Right renal cortex interstitium (tissue), 3 donors: ENCODE measurements at places on chromosomes 12 and 14.

GRCh38 chr12:113246478-113247122, 25.3 kb downstream of the TPCN1 start:
- DNase-seq = no peak

GRCh38 chr14:34297786-34298520, 164.1 kb downstream of the SPTSSA start:
- DNase-seq = no peak

GRCh38 chr14:85002846-85003245, 527.1 kb upstream of the FLRT2 start:
- DNase-seq = no peak

GRCh38 chr12:31510034-31510433, 80.9 kb downstream of the DENND5B start:
- DNase-seq = no peak

DNA sequence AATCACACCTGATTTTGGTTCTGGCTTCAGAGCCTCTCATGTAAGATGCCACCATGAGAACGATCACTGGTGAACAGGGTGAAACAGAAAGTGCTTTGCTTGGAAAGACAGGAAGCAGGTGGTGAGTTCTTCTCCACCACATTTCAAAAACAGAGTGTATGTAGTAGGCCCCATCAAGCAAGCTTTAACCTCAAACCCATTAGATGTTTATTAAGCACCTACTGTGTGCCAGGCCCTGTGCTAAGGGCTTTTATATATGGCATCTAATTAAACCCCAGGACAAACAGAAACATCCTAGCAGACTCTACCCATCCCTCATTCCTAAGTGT, 47.8 kb upstream of the MED13L start:
- DNase-seq = no peak

- no peak for DNase-seq
Measured at GRCh38 chr14:105430565-105430964, 10.9 kb downstream of the MTA1 start.

- no peak for DNase-seq
Measured at GRCh38 chr14:20988717-20989470, 886 bp upstream of the METTL17 start.

GRCh38 chr12:50677858-50678257, 86.0 kb upstream of the ATF1 start:
- DNase-seq = no peak

- no peak for DNase-seq
Measured at GRCh38 chr14:100609331-100609870, 22.2 kb upstream of the BEGAIN start.

- no peak for DNase-seq
Measured at GRCh38 chr14:23379366-23380196, 2.7 kb downstream of the CMTM5 start.

DNA sequence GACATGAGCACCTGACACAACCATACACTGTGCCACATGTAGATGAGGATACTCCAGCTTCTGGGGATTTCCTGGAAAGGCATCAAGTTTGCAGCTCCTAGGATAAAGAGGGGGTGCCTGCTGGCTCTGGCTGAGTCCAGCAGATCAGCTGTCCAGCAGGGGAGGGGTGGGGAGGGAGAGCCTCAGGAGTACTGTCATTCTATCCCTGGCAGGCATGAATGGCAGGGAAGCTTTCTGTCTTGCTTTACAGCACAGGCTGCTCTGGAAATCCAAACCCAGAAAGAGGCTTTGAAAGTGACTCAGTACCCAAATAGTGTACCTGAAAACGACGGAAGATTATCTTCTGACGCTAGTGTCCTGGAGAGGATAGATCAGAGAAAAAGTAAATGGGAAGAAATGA, 32.2 kb downstream of the SLC8A3 start:
- DNase-seq = peak; percentile 1

DNA sequence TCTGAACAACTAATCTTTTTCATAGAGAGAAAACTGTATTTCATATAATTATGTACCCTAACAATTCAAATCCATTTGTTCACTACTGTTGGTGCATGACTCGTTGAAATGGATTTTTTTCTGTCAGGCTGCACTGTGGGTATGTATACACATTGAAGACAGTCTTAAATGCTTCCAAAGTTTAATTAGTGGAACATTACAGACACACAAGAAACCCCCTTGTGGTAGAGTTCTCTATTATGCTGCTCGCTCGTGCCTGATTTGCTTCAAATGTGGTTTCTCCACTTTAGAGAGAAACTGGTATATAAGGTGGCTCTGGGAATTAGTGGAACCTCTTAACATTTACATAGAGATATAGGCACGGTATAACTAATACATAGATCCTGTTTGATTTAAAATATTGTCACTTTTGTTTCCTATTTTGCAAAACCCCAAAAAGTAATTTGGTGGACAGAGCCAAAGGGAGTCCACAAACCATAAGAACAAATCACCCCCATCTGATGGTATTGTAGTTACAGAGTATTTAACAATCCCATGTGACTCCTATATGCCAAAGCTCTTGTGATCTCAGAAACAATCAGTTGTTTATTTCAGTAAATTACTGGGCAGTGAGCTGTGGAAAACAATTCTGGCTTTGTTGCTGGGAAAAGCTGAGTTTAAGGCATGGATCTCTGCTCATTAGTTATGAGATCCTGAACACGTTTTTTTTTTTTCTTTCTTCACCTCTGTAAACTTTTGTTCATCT, 159.5 kb downstream of the BRMS1L start:
- no peak for DNase-seq

DNA sequence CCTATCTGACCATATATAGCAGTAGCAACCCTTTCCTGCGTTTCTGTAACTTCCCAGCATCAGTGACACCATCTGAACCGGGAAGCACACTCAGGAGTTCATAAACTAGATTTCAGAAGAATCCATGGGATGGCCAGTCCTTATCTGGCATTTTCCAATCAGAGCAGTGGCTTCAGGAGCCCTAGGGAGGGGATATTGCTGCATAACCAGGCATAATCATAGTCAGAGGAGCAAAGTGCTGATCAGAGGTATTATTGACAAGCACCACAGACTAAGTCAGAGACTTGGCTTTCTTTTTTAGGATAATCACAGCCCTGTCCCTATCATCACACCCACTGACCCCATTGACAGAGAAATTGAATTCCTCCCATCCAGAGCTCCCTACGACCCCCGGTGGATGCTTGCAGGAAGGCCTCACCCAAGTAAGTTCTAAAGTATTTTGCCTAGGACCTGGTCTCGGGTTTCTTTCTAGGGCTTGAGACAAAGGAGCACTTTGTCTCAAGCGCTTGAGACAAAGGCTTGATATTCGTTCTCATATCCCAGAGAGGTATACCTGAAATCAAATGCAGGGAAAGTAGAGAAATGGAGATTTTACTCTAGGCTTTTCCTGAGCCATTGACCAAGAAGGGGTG, 55.1 kb downstream of the FOXN4 start:
- DNase-seq = no peak

GRCh38 chr12:24705741-24706358, 243.1 kb downstream of the BCAT1 start:
- no peak for DNase-seq

DNA sequence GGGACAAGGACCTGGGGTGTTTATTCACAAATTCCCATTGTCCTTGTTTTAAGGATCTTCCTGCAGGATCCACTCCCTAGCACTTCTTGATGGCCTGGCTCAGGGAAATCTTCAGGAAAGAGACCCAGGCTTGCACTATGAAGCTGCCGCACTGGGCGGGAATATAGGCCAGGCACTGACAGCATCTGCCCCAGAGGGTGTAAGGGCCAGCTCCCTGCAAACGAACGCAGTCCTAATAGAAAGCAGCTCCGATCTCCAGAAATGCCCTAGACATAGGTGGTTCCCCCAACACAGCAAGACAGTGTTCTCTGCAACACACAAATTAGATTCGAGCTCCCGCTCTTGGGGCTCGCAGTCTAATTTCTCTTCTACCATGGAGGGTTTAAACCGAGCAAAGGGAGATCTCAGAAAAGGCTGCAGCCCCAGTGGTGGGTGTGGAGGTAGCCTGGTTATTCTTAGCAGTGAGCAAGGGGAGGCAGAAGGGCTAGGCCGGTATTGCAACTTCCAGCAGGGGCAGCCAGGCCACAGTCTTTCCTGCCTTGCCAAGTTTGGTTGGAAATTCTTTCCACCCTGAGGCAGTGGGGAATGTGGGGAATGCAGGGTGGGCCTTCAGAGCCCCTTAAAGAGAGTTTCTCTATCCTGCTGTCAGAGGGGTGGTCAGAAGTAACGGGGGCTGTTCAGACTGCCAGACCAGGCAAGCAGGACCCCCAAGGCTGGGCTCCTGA, 16.1 kb upstream of the WSCD2 start:
- no peak for DNase-seq

DNA sequence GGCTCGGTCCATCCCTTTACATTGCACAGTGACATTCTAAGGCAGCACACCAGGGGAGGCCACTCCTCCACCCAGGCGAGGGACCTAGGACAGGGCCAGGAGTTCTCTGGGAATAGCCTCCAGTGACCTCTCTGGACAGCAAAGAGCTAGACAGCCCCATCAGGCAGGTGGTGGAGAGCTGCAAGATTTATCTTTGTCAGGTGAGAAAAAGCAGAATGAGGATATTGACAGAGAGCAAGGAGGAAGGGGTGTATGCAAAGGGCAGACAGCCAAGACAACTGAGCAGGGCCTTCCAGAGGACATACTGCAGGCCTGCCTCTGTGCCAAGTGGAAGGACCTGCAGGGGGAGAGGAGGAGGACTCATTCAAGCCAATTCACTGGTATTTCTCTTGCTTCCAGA, 112.4 kb upstream of the MAX start:
- no peak for DNase-seq

- DNase-seq = no peak
Measured at GRCh38 chr12:56676851-56677580, 11.1 kb downstream of the PTGES3 start.

GRCh38 chr12:130916241-130916911, 37.3 kb upstream of the ADGRD1 start:
- peak; percentile 72 for DNase-seq

DNA sequence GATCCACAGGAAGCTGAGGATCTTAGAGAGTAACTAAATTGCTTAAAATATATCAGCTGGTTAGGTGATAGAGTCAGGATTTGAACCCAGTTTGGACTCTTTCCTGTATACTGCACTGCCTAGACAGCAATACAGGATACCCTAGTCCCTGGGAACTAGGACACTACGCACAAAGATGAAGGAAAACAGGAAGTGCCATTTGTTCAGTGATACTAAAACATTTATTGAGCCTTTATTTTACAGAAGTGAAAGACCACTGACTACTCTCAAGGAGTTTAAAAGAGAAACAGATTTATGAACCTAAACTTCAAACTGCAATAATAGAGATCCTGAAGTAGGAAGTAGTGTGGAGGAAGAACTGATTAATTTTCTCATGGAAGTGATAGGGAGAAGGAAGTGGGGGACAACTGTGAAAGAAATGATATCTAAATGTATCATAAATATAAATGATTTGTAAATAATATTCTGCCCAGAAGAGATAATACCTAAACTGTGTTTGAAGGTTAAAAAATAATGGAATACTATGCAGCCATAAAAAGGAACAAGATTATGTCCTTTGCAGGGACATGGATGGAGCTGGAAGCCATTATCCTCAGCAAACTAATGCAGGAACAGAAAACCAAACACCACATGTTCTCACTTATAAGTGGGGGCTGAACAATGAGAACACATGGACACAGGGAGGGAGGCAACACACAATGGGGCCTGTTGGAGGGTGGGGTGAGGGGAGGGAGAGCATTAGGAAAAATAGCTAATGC, 18.2 kb downstream of the MSRB3 start:
- DNase-seq = no peak

- no peak for DNase-seq
Measured at GRCh38 chr14:53006931-53007562, 56.2 kb upstream of the FERMT2 start.

DNA sequence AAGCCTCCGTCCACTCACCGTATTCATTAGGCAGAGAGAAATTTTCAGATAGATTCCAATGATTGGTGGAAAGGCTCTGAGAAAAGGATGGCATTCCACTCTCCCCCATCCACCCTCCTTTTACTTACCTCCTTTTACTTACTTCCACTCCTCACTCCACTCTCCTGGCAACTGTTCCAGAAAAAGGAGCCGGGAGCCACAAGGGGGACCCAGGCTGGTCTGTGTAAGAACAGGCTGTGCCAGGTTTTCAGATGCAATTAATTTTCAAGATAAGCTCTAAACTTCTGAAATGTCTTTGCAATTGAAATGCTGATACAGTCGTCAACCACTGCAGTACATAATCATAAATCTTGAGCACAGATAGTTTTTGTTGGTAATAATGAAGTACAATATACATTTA, 248.8 kb downstream of the ANO6 start:
- no peak for DNase-seq

- DNase-seq = no peak
Measured at GRCh38 chr12:6224550-6224949, 24.4 kb downstream of the CD9 start.

DNA sequence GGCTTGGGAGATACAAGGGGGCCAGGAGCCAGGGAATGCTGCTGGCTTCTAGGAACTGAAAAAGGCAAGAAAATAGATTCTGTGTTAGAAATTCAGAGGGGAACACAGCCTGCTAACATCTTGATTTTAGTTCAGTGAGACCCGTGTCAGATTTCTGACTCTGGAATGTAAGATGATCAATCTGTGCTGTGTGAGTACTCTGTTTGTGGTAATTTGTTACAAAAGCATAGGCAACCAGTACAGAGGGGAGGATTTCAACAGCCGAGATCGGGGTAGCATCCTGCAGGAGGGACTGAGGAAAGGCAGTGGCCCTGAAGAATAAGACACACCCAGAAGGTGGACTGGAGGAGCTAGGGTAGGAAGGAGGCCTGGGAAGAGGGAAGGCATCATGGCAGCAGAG, 410.0 kb upstream of the CCDC196 start:
- DNase-seq = no peak

DNA sequence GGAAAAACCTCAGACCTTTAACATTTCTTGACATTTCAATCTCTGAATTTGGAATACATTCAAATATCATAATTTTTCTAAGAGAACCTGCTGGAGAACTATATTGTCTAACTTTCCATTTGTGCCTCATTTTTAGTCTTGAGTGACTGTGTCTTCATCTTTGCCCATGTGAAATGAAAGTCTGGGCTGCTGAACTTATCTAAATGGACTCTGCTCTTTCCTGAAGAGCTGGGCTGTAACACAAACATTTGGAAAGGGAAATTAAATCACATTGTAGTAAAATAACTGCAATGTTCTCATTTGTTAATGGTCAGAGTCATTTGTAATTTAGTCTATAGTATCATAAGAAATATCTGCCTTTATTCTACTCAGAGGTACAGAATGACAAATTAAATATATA, 373.1 kb downstream of the LRIG3 start:
- DNase-seq = no peak

GRCh38 chr14:61568572-61569011, 126.7 kb upstream of the HIF1A start:
- no peak for DNase-seq

- no peak for DNase-seq
Measured at GRCh38 chr12:127489061-127489460, 777.9 kb upstream of the TMEM132C start.

GRCh38 chr12:42484996-42485395, 104.5 kb downstream of the PRICKLE1 start:
- DNase-seq = no peak

- DNase-seq = no peak
Measured at GRCh38 chr14:77059276-77059915, 30.9 kb upstream of the IRF2BPL start.
